ENCODE measurements at places on chromosomes 7 and 10.

- DNase-seq = no peak
Measured at GRCh38 chr7:108003599-108003935, 606 bp upstream of the LAMB1 start.

DNA sequence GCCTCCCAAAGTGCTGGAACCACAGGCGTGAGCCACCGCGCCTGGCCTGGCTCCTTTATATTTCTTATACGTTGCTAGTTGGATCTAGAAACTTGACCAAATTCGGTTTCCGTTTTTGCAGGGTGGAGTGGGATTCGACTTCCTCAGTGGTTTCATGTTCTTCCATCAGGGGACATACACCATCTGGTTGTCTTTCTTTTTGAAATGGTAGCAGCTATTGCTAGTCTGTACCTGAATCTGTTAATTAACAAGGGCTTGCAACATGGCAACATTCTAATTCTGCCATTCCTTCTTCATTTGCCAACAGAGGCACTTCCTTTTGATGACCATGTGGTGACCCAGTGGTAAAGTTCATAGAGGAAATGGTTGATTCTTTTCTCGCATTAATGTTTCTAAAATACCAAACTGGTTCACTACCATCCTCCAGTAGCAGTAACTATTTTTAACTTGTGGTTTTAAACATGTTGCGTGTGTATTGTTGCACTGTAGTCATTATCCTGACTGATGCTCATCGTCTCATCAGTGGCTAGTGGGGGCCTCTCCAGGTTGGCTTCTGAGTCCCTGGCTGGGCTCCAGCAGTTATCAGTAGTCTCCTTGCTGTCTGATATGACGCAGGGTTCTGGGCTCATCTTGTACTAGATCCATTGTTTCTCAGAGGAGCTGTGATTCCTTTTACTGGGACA, 159.2 kb downstream of the RGS10 start:
- peak; percentile 18 for DNase-seq

GRCh38 chr7:43586251-43586900, 3.5 kb downstream of the STK17A start:
- DNase-seq = no peak

DNA sequence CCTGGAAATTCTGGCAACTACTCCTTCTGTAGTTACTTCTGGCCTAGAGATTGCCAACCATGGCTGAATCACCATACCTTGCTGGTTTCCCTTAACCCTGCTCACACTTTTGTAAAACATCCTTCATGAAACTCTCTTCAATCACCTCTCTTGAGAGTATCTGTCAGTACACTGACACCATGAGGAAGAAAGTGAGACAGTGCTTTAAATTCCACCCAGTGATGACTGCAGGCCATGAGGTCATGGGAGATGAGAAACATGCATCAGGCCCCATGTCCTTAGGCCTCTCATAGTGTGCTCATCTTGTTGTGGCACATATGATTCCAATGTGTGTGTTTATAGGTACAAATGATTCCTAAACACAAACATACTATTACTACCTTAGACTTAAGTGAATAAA, 24.6 kb upstream of the NAMPT start:
- DNase-seq = no peak

DNA sequence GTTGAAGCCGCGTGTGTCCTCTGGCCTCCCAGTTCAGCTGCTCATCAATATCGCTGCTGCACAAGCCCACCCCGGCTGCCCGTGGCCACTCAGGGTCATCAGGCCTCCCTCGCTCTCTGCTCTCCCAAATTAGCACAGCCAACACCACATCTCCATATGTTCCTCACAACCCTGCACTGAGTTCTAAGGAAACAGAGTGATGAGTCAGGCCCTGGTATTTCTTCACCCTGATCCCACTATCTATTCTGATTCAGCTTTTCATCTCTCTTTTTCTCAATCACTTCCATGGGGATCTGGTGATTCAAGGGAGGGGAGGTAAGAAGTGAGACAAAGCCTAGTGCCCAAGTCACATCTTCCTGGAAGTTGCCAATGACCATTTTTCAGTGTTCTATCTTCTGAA, 23.8 kb downstream of the CYTH3 start:
- no peak for DNase-seq

- no peak for DNase-seq
Measured at GRCh38 chr10:63697956-63698786, 177.0 kb downstream of the REEP3 start.

DNA sequence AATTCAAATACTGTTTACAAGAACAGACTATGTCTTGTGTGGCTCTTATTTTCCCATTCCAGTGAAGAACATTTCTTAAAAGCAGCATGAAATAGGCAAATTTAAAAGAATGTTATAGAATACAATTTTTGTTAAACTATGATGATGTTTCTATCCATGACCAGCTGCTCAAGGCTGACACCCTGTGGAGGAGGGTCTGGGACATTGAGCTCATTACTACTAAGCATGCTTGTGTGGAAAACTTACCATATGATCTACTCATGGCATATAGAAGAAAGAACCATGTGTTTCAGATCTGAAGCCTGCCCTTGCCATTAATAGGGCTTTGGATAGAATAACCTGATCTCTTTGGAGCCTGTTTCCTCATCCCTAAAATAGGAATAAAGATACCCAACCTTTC, 125.0 kb downstream of the FOXP2 start:
- no peak for DNase-seq

- no peak for DNase-seq
Measured at GRCh38 chr10:48670978-48671913, 13.4 kb upstream of the WDFY4 start.

DNA sequence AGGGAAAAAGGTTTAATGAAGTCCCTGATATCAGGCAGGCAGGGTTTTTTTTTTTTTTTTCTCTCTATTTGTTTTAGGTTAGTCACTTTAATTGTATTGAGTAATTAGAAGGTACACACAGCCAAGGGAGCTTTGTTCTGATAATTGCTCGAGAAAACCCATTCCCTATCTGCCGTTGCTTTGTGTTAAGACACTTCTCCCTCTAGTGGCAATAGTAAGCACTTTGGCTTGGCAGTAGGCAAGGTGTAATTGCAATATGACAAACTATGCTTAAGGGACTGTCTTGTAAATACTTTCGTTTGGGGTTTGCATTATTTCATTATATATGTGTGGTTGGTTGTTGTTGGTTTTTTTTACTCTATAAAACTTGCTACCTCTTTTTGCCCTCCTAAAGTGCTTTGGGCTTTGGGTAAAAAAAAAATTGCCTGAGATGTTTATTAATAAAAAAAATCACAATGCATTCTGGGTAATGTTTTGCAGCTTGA, 113.4 kb downstream of the BTRC start:
- DNase-seq = peak; percentile 63

DNA sequence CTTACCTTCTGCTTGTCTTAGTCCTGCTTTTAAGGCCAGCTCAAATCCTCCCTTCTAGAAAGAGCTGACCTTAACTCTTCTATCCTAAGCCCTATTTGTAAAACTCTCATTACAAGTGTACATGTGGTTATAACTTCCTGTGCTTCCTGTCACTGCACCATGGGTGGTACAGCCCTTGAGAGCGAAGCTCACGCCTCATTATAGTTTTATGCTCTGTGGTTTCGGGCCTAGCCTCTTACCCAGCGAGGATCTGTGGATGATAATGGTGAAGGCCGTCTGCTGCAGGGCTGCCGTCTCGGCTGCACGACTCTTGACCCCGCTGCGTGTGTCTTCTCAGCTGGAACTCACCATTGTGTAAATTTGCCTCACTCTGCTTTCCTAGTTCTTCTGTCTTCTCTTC, 74.6 kb downstream of the CUL1 start:
- DNase-seq = peak; percentile 75

DNA sequence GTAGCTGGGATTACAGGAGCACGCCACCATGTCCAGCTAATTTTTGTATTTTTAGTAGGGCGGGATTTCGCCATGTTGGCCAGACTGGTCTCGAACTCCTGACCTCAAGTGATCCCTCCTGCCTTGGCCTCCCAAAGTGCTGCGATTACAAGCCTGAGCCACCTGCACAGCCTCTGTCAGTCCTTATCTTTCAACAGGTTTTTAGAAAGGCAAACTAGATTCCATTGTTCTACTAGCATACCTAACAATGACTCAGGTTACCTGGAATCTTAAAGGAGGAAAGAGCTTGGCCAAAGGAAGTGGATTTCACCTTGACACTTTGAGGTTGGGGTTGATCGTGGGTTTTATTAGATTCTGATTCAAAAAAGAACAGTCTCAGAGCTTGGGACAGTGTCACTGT, 3.2 kb downstream of the ABCC2 start:
- DNase-seq = no peak

DNA sequence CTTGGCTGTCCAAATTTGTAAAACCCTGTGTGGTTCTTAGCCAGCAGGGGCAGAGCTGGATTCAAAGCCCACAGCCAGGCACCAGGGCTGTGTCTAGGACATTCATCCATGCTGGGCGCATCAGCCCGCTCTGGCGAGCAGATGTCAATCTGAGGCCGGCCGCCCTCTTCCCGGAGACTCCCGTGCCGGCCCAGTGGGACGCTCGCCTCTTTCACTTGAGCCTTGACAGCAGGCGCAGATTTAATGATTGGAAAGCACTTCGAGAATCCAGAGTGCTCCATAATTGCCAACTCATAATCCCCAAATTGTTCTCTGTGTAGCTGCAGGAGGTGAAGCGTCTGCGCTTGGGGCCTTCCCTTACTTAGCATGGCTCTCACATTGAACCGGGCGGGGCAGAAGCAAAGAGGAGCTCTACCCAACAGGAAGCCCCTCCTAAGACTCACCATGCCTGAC, 36.7 kb downstream of the SLIT1 start:
- no peak for DNase-seq

Measured in activated CD4-positive, alpha-beta T cell treated with anti-CD3 and anti-CD28 coated beads, Interleukin-2, Interleukin-4, amounts not matched to agents 100 ng/mL and 50 ng/mL, durations not matched to agents 16 hours and 8 hours (primary cell).